Epithelial cell of proximal tubule (primary cell): ENCODE measurements at places on chromosomes 7 and 10. TPM values are rescaled to one million over a fixed set of nuclear protein-coding genes. Genes with fewer than 3 reads are reported as not detected.

- DNase-seq = no peak
Measured at GRCh38 chr7:75850235-75850634, 28.6 kb upstream of the RHBDD2 start.

LRRC17 gene
- 7.8 and 32.3 TPM in 2 replicates for total RNA-seq

DNA sequence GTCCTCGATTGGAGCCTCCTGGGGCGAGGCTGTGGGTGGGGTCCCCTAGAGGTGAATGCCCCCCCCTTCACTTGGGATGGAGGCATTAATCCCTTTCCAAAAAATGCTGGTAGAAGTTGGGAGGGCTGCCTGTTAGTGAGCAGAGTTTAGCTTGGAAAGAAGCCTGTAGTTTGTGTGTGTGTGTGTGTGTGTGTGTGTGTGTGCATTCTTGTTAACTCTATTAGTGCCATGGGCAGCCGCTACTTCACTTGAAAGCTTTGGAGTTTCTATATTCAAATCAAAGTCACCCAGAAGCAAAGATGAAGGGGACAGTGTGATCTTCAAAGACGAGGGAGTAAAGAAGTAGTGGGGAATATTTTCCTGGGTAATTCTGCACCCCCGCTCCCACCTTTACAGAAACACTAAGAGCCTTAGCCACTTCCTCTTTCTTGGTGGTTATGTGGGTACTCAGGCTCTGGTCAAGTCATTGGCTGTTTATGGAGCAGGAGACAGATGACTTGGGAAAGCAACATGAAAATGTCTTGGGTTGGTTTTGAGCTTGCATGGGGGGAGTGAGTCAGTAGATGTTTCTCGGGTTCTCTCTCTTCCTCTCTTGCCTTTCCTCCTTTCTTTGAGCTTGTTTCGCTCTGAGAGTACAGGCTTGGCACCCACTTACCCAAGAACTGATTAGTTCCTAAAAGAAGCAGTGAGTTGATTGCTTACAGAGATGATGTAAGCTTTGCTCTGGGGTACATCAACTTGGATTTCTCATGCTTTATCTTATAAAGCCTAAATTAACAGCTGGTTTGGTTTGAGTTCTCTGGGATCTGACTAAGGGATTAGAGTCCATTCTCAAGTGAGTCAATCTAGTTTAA lies 35.9 kb downstream of the TCF7L2 start:
- DNase-seq = no peak

ITIH2 gene
- not detected in 2 replicates for total RNA-seq

DNA sequence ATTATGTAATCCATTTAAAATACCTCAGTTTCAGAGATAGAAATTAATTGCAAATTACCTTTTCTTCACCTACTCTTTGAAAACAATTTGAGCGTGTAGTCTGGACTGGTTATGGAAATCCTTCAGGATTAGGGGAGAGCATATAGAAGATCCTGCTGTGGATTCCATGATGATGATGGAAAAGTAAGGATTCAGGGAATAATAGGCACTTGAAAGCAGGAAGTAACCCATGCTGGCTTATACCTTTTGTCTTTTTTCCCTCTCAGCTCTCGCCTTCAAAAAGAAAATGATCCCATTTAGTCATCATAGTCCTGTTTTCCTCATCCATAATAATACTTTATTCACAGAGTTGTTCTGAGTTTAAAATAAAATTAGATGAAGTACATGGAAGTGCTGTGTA lies 4.4 kb downstream of the HBP1 start:
- no peak for DNase-seq

DNA sequence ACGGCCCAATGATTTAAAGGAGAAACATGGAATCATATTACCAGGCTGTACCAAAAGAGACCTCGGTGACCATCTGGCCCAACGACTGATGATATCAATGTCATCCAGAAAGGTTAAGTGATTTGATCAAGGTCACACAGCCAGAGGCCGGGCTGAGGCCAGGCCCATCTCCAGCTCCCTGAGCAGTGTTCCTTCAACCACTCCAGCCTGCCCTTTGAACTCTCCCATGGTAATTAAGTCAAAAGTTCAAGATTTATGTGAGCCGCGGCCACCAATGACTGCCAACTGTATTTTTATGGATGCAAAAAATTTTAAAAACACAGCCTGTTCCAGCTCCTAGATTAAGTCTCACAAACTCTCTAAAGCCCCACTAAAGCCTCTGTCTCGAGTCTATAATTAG lies 41.8 kb downstream of the FGFR2 start:
- no peak for DNase-seq

MOGAT3 gene
- not detected in 2 replicates for total RNA-seq

- DNase-seq = no peak
Measured at GRCh38 chr10:124390471-124391187, 28.1 kb downstream of the OAT start.

DNA sequence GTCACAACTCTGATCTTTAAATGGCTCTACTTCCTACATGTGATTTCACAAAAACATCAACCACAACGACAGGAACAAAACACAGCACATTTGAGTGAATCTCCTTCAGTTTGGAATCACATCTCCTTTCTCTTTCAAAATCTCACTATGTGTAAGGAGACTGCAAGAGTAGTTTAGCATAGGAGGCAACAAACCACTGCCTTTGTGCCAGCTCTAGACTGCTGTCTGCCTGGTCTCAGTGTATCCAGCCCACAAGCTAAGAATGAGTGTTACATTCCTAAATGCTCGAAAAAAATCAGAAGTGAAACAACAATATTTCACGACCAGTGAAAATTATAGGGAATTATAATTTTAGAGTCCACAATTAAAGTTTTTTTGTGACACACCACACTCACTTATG lies 217.0 kb upstream of the STEAP4 start:
- no peak for DNase-seq

COBL gene
- total RNA-seq = 1.5 and 6.6 TPM in 2 replicates

GTPBP10 gene
- 10.5 and 20.8 TPM in 2 replicates for total RNA-seq

MCM7 gene
- 188 and 355 TPM in 2 replicates for total RNA-seq

BTBD16 gene
- total RNA-seq = 0.51 and 1.3 TPM in 2 replicates

STYXL1 gene
- 78.0 and 83.6 TPM in 2 replicates for total RNA-seq

DNA sequence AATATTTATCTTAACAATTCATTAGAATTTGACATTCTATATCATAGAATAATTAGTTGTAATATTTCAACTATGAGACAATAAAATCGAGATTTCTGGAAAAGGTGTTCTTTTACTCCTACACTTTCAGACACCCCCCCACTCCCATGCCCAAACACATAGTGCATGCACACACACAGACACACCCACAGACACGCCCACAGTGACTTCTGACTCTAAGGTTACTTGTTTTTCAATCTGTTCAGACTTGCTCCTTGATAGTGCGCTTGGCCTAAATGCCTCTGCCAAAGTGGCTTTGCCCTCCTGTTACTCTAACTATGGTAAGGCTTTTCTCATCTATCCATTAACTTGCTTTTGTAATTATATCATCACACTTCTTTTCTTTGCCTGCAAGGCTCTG lies 144.0 kb upstream of the PPP1R3A start:
- DNase-seq = no peak

- DNase-seq = no peak
Measured at GRCh38 chr7:12757443-12757842, 70.0 kb downstream of the ARL4A start.

POLR2J2 gene
- 1.3 TPM in 1 of 2 replicates, not detected in the other for total RNA-seq

DNA sequence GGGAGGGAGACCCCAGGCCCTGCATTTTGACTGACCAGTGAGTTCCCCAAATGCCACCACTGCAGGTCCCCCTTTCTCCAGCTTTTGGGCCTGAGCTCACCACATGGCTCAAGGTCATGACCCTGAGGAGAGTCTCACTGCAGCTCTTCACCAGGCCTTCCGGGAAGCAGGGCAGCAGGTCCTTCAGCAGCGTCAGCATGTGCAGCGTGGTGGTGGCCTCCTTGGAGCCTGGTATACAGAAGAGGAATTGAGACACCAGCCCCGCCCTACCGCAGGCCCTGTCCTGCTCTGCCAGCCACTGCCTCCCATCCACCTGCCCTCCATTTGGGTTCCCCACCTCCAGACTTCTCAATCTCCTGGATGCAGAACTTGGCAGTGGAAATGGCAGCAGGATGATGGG lies 13.0 kb downstream of the RRP12 start:
- no peak for DNase-seq

ELAPOR2 gene
- total RNA-seq = 1.9 and 3.4 TPM in 2 replicates

DNA sequence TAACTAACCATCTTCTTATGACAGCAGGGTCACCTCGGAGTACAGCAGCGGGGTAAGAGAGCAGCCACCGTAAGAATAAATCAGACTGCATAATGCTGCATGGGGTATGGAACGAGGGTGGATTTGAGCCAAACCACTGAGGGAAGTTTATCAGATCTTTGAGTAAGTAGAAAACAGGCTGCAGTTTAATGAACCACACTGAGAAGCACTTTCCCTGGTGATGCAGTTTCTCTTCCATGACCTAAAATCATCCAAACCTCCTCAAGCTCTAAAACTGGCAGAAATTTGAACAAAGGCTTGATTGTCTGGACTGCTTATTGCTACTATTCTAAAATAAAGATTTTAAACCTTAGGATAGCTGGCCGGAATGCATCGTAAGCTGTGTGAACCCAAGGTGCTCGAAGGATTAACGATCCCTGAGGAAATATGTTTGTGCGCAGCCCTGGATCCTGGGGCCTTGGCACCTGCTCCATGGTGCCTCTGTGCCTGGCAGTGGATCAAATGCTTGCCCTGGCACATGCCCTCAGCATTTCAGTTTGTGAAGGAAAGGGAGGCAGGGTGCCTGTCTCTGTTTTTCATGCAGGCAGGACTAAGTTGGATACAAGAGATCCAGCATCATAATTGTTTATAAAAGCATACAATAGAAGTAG lies 322.7 kb downstream of the LHFPL3 start:
- no peak for DNase-seq

DNA sequence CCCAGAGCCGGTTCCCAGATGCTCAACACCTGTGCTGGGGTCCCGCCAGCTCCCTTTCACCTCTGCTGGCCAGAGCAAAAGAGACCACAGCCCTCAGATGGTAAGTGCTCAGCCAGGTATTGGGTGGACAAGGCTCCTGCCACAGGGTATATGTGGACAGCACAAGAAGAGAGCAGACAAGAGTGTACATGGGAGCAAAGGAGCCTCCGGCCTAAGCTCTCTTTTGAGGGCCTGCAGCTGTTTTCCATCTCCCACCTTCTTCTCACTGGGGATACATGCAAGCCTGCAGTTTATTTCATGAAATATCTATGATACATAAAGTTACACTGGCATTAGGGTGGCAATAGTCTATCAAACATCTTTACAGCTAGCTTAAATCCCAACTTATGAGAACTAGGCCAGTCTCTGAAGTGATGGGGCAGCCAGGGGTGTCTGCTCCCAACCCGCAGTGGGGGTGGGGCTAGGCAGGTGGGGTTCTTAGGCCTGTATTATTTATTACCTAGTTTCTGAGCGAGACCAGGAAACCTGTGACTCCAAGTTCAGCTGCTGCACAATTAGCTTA lies 50.4 kb upstream of the DDC start:
- no peak for DNase-seq
